ENCODE measurements at places on chromosomes 12 and 14.

DNA sequence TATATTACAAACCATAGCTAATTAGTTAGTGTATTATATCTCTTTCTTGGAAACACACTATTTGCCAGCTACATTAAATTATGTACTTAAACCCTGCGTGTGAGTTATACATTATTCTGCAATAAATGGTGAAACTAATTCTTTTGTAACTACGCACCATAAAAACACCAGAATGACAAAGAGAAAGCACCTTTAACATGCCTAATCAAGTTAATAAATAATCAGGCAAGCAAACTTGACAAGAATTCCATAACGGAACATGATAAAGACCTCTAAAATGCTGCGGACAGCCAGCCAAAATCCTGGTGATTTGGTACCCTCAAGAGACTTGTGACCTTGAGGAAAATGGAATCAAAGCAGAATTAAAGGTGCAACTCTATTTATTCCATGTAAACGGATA, 375.3 kb upstream of the KITLG start:
- no peak for DNase-seq

DNA sequence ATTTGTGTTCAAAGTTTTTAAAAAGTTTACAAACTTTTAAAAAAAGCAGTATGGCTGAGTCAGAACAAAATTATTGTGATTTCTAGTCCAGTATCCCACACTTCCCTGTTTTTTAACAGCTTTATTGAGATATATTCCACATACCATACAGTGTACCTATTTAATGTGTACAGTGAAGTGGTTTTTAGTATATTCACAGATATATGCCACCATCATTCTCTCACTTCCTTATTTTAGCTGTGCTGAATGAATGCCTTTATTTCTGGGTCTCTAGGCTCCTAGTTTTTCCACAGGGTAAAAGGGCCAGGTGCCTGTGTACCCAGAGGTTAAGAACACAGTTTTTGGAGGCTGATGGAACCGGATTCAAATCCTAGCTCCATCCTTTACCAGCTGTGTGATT, 58.9 kb upstream of the SRSF5 start:
- DNase-seq, result no peak

GRCh38 chr12:54352022-54352531, 12.2 kb downstream of the GPR84 start:
- no peak for DNase-seq

GRCh38 chr14:32384464-32384863, 55.4 kb downstream of the AKAP6 start:
- DNase-seq, result no peak

DNA sequence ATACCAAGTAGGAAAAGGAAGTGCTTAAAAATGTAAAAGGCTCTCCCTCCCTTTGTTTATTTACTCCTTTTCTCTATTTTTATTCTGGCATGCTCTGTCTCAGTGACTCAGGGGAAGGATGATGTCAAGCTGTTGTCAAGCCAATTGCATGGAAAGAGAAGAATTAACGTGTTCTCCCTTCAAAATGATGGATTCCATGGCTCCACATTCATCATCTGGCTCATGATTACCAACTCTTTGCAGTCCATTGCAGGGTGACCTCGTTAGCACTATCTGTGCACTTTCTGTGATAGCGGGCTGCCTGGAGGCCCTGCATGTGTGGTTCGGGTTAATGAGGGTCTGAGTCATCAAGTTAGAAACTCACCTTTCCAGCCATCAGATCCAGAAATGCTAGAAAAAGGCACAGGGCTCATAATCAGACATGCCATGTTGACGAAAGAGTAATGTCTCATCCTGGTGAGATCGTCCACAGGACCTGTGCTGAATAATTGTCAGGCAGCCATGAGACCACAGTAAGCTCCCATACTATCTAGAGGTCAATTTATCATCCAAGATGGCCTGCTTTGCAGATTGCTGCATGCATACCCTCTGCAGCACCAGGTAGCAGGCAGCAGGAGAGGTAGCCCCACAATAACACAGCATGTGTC, 79.2 kb upstream of the BTG1 start:
- DNase-seq, result no peak

GRCh38 chr12:12996209-12996608, 3.9 kb downstream of the HEBP1 start:
- DNase-seq, result no peak
